ENCODE measurements at places on chromosomes 3 and 15. TPM values are rescaled to one million over a fixed set of nuclear protein-coding genes. Genes with fewer than 3 reads are reported as not detected.
A peak's percentile ranks its signal among the peaks of the same experiment; 100 is the strongest.

- no peak for DNase-seq
These were observed 36.4 kb downstream of the ST8SIA2 start for GRCh38 chr15:92430069-92430440.

DNA sequence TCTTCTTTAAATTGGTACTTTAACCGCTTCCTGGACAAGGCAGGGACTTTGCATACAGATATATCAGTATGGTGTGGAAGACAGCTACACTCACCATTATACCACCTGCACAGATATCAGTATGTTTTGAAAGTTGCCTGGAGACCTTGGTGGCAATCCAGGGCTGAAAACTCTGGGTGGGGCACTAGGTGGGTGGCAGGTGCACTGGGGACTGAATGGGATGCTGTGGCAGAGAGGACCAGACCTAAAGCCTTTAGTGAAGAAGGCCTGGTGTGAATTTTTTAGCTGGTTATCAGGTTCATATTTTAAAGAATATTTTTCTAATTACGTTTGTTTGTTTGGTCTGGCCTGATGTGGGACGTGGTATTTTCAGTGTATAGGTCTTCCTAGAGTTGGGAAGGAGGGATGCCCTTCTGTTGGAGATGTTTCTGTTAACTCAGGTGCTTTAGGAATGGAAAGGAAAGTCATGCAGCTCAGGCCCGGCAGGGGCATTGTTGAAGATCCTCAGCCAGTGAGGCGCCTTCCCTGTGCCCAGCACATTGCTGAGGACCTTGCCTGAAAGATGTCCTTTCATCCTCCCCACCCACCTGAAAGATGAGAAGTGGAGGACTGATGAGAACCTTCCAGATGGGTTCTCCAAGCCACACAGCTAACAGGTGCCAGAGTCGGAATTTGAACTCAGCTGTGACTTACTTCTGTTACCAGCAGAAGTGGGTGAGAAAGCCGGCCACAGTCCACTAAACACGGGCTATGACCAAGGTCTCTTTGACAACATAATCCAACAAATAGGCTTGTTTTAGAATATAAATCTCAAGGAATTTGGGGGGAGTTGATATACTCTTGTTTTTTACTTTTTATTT is 77.3 kb downstream of the APBA2 start:
- no peak for DNase-seq

DNA sequence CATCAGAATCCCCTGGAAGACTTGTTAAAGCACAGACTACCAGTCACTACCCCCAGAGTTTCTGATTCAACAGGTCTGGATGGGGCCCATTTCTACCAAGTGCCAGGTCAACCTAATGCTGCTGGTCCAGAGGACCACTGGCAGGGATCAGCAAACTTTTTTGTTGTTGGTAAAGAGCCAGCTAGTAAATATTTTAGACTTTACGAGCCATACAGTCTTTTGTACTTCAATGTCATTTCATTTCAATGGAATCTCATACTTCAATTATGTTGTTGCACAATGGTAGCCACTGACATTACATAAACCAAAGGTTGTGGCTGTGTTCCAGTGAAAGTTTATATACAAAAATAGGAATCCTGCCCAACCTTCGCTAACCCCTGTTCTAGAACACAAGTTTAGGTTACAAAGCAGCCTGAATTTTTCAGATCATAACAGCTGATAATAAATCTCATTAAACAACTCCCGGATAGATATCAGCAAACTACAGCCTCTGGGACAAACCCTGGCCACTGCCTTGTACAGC is 28.7 kb downstream of the ULK4 start:
- peak; percentile 81 for DNase-seq

GRCh38 chr3:128312271-128312670 is 154.4 kb downstream of the DNAJB8 start:
- DNase-seq: no peak

GRCh38 chr3:71346061-71346460 is 237.5 kb downstream of the FOXP1 start:
- no peak for DNase-seq

GRCh38 chr15:95024351-95024750 is 793.0 kb downstream of the MCTP2 start:
- peak; percentile 57 for DNase-seq

DNA sequence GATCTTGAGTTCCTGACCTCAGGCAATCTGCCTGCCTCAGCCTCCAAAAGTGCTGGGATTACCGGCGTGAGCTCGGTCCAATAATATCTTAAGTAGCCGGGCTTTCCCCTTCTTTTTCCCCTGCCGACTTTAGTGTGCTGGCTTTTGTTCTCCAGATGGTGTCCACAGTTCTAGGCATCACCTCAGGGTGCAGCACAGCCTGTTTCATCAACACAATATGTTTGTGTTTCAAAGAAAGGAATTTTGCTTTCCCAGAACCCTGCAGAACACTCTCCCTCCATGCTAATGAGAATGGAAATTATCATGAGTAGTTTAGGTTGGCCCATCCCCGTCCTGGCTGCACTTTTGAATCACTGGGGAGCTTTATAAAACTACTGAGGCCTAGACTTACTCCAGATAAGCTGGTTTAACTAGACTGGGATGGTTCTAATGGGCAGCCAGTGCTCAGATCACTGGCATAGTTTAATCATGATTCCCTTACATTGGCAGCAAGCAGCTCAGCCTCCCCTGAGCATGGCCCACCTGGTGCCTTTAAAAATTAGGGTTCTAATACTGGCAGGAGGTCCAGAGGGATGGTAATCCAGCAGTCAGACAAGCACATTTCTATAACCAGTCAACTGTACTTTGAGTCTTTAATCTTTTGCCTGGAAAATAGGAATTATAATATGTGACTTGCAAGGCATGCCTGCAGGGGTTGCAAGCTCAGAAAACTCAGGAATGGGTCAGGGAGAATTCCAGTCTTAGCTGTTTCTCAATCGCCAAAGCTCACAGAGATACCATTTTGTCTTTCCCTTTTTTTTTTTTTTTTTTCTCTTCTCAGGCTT is 127.6 kb upstream of the RASGRP1 start:
- no peak for DNase-seq

- DNase-seq: no peak
These were observed 12.7 kb downstream of the IL17RD start for GRCh38 chr3:57152151-57153143.

DNA sequence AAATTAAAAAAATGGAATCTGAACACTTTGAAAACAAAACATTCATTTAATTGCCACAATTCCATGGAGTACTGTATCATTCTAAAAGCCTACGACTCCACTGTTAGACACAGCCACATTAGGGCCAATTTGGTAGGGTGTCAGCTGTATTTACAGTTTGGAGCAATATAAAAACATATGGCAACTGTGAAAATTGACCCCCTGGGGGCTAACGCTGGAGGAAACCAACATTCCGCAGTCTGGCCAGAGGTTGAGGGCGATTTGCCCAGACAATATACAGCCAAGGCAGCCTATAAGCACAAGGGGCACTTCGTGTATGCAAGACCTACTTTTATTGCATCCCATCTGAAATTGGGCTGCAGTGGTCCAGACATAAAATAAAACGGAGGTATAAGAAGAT is 476.5 kb upstream of the WNT5A start:
- no peak for DNase-seq

GRCh38 chr3:169984292-169984691 is 17.7 kb downstream of the SEC62 start:
- no peak for DNase-seq

- no peak for DNase-seq
These were observed 282.5 kb upstream of the TLE3 start for GRCh38 chr15:70379938-70380883.

- DNase-seq: peak; percentile 83
These were observed 100.4 kb downstream of the DAPK2 start for GRCh38 chr15:63945838-63946298.

- DNase-seq: no peak
These were observed 2.0 kb upstream of the PFKFB4 start for GRCh38 chr3:48558493-48559134.

GRCh38 chr15:100309109-100310040 is 32.4 kb downstream of the ADAMTS17 start:
- no peak for DNase-seq

GRCh38 chr3:171640520-171641412 is 169.5 kb downstream of the PLD1 start:
- DNase-seq: peak; percentile 34

DNA sequence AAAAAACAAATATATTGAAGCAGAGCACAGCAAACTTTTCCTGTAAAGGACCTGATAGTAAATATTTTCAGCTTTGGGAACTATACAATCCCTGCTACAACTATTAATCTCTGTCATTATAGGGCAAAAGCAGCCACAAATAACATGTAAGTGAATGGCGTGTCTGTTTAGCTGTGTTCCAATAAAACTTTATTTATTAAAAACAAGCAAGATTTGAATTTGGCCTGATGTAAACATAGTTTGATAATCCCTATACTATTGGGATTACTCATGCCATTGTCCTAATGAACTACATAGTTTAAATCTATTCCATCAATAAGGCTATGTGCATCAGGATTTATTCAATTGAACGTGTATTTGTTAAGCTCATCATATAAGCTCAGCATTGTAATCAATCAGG is 286.8 kb upstream of the CNTN6 start:
- DNase-seq: no peak

DNA sequence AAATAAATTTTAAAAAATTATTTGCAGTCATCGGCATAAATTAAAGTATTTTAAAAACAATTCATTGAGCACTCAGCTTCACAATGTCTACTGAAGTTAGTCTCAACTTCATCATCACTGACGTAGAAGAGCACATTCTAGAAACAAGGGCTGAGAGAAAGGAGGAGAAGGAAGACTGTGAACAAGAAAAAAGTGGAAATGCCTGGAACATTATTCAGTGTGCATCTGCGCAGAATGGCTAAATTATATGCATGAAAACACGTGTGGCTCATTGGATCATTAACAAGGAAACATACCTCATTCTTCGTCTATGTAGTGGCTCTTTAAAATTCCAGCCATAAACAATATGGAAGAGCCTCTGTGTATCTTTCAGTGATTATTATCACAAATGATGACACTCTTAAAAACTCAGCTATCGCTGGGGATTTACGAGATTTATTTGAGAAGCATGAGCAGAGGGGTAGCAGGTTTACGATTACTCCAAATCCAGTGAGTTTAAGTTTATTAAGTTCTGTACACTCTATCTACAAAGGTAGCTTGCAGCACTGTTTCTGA is 404.2 kb upstream of the CDIN1 start:
- DNase-seq: no peak

GRCh38 chr15:32717426-32718226 is at the start of gene GREM1:
Gene GREM1, plus strand, starts transcription at chr15:32718004. Its CDS starts 12,687 bp downstream, at chr15:32730691.
- no peak for DNase-seq

- no peak for DNase-seq
These were observed 81.5 kb downstream of the WNT7A start for GRCh38 chr3:13798401-13798800.

DNA sequence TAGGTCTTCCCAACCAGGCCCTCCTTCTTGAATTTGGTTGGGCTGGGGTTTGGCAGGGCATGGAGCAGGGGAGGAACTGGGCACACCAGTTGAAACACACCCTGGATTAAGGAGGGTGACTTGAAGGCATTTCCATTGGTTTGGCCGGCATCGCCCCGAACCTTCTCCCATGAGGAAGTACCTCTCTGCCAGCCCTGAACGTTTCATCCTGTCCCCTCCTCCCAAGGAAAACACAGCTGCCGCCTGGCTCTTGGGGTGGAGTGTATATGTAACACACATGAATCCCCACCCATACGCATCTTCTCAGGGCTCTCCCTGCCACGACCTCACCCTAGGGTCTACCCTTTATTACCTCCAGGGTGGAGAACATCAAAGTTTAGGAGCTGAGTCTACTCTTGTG is 14.6 kb downstream of the UBAP1L start:
- DNase-seq: no peak

DNA sequence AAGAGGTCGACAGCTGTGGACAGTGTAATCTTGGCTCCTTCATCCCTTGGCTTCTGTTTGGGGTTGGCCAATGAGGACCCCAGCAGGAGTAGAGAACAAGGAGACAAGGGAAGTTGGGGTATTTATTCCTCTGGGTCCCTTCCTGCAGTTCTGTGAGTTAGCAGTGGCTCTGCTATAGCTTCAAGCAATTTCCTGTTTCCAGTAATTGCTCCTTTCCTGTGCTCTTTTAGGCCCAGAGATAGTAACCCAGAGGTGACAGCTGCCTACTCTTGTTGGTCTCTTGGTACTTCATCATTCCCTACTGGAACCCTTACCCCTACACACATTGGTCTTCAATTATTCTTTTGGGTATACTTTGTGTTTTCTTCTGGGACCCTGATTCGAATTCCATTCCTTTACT is 92.9 kb downstream of the NR1D2 start:
- DNase-seq: no peak

DNA sequence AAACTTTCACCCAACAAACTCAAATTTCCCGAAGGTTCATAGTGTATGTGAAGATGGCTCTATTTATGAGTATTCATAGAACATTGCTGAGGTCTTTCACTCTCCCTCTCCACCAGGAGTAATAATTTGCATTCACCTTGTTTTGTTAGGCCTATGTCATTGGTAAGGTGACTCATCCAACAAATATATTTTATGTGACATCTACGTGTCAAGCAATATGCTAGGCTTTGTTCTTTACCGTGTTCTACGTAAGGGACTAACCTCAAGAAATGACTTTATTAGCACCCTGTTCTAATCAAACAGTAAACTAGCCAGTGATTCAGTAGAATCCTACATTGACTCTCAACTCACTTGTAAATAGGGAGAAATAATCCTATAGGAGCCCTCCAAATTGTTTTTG is 334.4 kb downstream of the FGF12 start:
- no peak for DNase-seq

DNA sequence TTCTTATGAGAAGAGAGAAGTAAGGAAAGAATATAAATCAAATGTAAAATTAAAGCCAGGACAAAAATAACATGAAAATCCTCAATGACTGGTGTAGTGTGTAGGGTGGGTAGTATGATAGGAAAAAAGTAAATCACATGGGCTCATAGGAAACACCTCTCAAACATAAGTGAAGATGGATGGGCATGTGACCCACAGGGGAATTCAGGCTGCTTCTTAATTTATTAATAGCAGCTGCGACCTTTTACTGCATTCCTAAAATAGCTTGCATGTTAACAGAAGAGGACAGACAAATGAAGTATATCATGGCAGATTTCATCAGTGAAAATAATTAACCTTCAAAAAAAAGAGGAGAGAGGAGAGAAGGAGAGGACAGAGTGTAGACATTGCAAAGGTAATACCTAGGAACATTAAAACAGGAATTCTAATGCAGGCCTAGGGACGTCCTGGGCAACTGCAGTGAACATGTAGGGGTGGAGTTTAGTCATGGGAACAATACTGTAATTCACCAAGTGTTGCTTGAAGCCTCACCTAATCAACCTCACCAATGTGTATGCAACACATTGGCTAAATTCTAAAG is 132.9 kb downstream of the KCNMB2 start:
- DNase-seq: no peak

GRCh38 chr3:73100741-73101559 is 39.5 kb downstream of the EBLN2 start:
- DNase-seq: peak; percentile 85

GOLGA6L7 gene
- total RNA-seq: not detected

KIF15 gene
- 5.6 TPM for total RNA-seq

WDR6 gene
- total RNA-seq: 112 TPM

CLDN16 gene
- 0.23 TPM for total RNA-seq

NIPA2 gene
- 50.4 TPM for total RNA-seq

NTRK3 gene
- not detected for total RNA-seq

OR5K2 gene
- total RNA-seq: not detected

DIS3L gene
- total RNA-seq: 35.6 TPM

MORC1 gene
- total RNA-seq: not detected

MESP2 gene
- total RNA-seq: not detected

DAZL gene
- total RNA-seq: not detected

STXBP5L gene
- not detected for total RNA-seq

RPL32 gene
- total RNA-seq: 2,288 TPM
